ENCODE measurements at places on chromosomes 7 and 10.
A peak's percentile ranks its signal among the peaks of the same experiment; 100 is the strongest.

GRCh38 chr7:26178272-26178960 lies 22.1 kb downstream of the HNRNPA2B1 start:
- DNase-seq = no peak

- DNase-seq = no peak
Observed at GRCh38 chr10:73650537-73651331, 5.1 kb downstream of the SYNPO2L start.

DNA sequence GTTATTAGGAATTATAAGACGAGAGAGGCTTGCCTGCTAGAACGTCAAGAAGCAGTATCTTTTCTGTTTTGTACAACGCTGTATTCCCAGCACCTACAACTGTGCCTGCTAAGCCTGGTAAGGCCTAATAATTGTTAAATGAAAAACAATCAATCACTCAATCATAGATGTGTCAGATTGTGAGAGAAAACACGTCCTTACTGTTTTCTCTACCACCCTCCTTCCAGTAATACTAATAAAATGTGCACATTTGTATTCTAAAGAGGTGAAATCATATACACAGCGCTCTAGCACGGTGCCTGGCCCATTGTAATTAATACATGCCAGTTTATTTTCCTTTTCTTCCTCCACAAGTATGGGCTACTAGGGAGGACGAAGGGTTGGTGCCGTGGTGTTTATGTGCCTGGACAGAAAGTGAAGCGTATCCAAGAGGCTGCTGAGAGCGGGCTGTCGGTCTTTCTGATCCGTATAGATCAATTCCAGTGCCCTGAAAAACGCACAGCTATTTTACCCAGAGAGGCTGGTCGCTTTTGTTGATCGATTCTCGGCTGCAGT lies 1.5 kb upstream of the AUTS2 start:
- DNase-seq = no peak

GRCh38 chr7:50266635-50267386 lies 37.7 kb upstream of the IKZF1 start:
- peak; percentile 30 for DNase-seq

DNA sequence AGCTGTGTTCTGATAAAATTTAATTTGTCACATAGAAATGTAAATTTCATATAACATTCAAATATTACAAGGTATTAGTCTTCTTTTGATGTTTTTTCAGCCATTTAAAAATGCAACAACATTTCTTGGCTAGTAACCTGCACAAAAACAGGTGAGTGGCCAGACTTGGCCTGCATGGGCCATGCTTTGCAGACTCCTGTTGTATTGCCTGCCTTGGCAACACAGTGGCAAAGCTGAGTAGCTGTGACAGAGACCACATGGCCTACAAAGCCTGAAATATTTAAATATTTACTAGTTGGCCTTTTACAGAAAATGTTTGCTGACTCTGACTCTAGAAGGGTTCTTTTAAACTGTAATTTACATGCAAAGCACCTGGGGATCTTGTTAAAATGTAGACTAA lies 13.5 kb upstream of the TBX20 start:
- DNase-seq = no peak

DNA sequence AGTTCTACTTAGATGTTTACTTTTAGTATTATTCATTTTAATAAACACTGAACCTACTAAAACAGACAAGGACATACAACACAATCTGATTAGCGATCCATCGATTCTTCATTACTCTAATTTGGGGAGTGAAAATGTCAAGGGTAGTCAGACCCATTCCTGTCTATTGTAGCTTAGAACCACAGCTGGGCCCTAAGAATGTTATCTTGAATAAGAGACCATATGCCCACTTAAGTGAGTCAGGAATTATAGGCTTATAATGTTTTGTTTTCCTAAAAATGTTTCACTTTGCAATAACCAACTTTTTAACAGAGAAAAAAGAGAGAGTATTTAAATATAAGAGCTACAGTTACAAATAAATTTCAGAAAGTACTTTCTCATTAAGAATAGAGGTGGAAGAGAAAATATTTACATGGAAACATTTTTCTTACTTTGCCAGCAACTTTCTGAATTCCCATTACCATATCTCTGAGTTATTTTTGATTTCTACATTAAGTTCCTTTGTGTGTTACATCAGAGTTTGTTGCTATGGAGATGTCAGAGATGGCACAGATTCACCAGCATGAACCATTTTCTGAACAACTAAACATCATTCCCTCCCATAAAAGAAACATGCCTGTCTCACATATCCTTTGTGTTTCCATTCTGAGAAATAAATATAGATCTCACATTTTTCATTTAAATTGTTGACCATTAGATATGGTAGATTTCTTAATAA lies 75.4 kb upstream of the SLC13A1 start:
- no peak for DNase-seq

GRCh38 chr10:59864141-59864962 lies 42.0 kb downstream of the CCDC6 start:
- DNase-seq = no peak

GRCh38 chr7:91865511-91865910 lies 15.0 kb downstream of the MTERF1 start:
- DNase-seq = no peak

GRCh38 chr10:84581976-84582375 lies 253.6 kb downstream of the CCSER2 start:
- no peak for DNase-seq

Data from stimulated activated CD4-positive, alpha-beta T cell treated with anti-CD3 and anti-CD28 coated beads, Interleukin-1b, Interleukin-23, amount 100 ng/mL, for 24 hours (primary cell).